Breast epithelium (tissue), 4 donors: ENCODE measurements at places on chromosomes 1 and 21. TPM values are rescaled to one million over a fixed set of nuclear protein-coding genes. Genes with fewer than 3 reads are reported as not detected.

SAMD11 gene
- 0.16 TPM for total RNA-seq

DNA sequence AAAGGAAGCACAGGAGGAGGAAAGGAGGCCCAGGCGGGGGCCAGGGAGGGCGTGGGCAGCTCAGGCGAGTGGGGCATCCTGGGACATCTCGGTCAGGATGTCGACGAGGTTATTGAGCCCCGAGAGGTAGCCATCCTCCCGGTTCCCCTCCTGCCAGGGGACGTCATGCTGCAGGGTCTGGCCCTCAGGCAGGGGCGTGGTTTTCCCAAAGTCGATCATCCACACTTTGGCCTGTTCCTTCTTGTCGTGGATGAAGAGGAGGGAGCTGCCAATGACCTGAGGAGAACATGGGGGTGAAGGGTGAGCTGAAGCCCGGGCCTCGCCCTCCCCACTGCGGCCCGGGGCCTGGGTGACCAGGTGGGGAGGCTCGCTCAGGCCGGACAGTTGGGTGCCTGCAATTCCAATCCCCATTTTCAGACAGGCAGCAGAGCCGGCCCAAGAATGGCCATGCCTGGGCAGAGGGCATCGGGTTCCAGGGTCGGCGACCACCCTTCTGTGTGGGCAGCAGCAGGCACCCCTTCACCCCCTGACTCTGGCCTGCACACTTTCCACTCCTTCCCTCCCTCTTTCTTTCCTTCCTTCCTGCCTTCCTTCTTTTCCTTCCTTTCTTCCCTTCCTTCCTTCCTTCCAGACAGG lies 86.2 kb downstream of the STUM start:
- peak overlapping the region; percentile 36 for H3K27ac ChIP-seq
- no peak overlapping the region for H3K4me3 ChIP-seq
- DNase-seq = peak; percentile 49
- H3K4me1 ChIP-seq = peaks cover 4% of the 10 kb centered on the region
- no peaks in the 10 kb centered on the region for H3K36me3 ChIP-seq

OR14K1 gene
- total RNA-seq = not detected

DNA sequence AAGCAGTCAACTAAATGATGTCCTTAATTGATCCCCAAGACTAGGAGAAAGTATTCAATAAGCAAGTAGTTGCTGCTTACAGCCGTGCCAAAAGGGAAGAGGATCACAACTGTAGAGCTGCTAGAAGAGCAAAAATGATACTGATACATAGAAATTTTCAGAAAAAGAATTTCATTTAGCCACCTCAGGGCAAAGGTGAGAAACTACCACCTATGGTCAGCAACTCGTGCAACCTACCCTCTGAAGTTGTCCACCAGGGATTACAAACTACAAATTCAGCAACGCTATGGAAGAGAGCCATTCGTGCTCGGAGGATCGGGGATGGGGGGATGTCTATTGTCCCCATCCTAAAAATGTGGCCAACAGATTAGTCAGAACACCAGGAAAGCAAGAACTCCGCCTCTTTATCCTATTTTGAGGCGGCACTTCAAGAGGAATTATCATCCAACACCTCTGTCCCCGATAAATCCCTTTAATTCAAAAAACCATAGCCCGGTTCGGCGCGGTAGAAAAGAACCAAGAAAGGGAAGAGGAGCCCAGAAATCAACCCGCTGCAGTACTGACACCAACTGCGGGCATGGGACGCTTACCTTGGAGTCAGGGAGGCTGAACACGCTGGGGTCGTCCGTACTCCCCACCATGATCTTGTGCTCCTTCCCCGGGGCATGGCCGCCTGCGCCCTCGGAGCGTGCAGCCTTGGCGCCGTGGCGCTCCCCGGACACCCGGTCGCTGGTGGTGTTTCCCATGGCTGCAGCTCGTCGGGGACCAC lies 687 bp downstream of the PRKAB2 start:
- peak overlapping the region; percentile 94 for H3K27ac ChIP-seq
- no peaks in the 10 kb centered on the region for H3K36me3 ChIP-seq
- DNase-seq = no peak
- H3K4me1 ChIP-seq = no peaks in the 10 kb centered on the region
- peak overlapping the region; percentile 84 for H3K4me3 ChIP-seq

NBPF6 gene
- 0.33 TPM for total RNA-seq

NIPAL3 gene
- total RNA-seq = 67.6 TPM

GJA9 gene
- not detected for total RNA-seq

CLDN17 gene
- not detected for total RNA-seq

GRCh38 chr1:204285436-204286305 lies 71.9 kb upstream of the GOLT1A start:
- peak overlapping the region; percentile 95 for H3K27ac ChIP-seq
- no peaks in the 10 kb centered on the region for H3K27me3 ChIP-seq
- H3K4me1 ChIP-seq = no peaks in the 10 kb centered on the region
- DNase-seq = no peak
- H3K36me3 ChIP-seq = no peaks in the 10 kb centered on the region
- peak overlapping the region; percentile 48 for H3K4me3 ChIP-seq

OR2C3 gene
- total RNA-seq = not detected

GRCh38 chr1:32878637-32879041 lies 7.7 kb upstream of the HPCA start:
- DNase-seq = no peak
- no peak overlapping the region for H3K4me3 ChIP-seq
- H3K36me3 ChIP-seq = no peaks in the 10 kb centered on the region
- H3K4me1 ChIP-seq = no peaks in the 10 kb centered on the region
- no peaks in the 10 kb centered on the region for H3K27me3 ChIP-seq
- H3K27ac ChIP-seq = no peak overlapping the region

EPHX1 gene
- total RNA-seq = 67.3 TPM

- no peaks in the 10 kb centered on the region for H3K36me3 ChIP-seq
- DNase-seq = peak; percentile 83
- peaks cover 25% of the 10 kb centered on the region for H3K4me1 ChIP-seq
- H3K4me3 ChIP-seq = no peak overlapping the region
Measured at GRCh38 chr1:31954607-31955283, 16.6 kb upstream of the PTP4A2 start.

DNA sequence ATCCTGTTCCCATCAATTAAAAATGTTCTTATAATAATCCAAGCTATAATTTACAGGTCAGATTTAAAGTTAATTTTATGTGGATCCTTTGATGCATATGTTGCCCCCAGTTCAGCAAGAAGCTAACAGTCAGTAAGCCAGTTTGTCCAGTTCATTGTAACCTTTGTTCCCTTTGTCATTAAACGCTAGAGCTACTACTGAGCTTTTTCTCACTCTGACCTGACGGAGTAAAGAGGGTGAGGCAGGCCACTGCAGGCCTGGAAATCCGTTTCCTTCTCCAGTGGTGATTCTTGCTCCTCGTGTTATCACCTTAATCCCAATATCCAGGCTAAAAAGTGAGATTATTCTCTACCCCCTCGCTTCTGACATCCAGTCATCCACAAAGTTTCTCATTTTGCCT lies 10.2 kb downstream of the YBX1 start:
- no peak for DNase-seq
- H3K27ac ChIP-seq = no peak overlapping the region
- H3K4me1 ChIP-seq = no peaks in the 10 kb centered on the region
- H3K36me3 ChIP-seq = no peaks in the 10 kb centered on the region
- H3K27me3 ChIP-seq = no peaks in the 10 kb centered on the region

C2CD2 gene
- 73.8 TPM for total RNA-seq

- no peaks in the 10 kb centered on the region for H3K36me3 ChIP-seq
- H3K27me3 ChIP-seq = no peaks in the 10 kb centered on the region
- H3K4me1 ChIP-seq = no peaks in the 10 kb centered on the region
- DNase-seq = no peak
- no peak overlapping the region for H3K4me3 ChIP-seq
- H3K27ac ChIP-seq = no peak overlapping the region
Measured at GRCh38 chr1:111221276-111221632, 6.3 kb upstream of the CHI3L2 start.

- H3K27me3 ChIP-seq = no peaks in the 10 kb centered on the region
- H3K27ac ChIP-seq = no peak overlapping the region
- no peak overlapping the region for H3K4me3 ChIP-seq
- peaks cover 16% of the 10 kb centered on the region for H3K36me3 ChIP-seq
Measured at GRCh38 chr1:24657781-24658180, 14.7 kb downstream of the SRRM1 start.

F13B gene
- not detected for total RNA-seq

- DNase-seq = no peak
- H3K27me3 ChIP-seq = no peaks in the 10 kb centered on the region
- no peak overlapping the region for H3K27ac ChIP-seq
- H3K4me1 ChIP-seq = no peaks in the 10 kb centered on the region
Measured at GRCh38 chr1:87979079-87979478, 650.4 kb downstream of the LMO4 start.
